ENCODE measurements at places on chromosomes 7 and 10. TPM values are rescaled to one million over a fixed set of nuclear protein-coding genes. Genes with fewer than 3 reads are reported as not detected.

- DNase-seq: no peak
Observed at GRCh38 chr7:4836206-4836661, 25.6 kb downstream of the PAPOLB start.

GRCh38 chr7:139656387-139656786 lies 121.4 kb downstream of the HIPK2 start:
- DNase-seq: no peak

Gene MKX
- 7.7 TPM for polyA plus RNA-seq

DNA sequence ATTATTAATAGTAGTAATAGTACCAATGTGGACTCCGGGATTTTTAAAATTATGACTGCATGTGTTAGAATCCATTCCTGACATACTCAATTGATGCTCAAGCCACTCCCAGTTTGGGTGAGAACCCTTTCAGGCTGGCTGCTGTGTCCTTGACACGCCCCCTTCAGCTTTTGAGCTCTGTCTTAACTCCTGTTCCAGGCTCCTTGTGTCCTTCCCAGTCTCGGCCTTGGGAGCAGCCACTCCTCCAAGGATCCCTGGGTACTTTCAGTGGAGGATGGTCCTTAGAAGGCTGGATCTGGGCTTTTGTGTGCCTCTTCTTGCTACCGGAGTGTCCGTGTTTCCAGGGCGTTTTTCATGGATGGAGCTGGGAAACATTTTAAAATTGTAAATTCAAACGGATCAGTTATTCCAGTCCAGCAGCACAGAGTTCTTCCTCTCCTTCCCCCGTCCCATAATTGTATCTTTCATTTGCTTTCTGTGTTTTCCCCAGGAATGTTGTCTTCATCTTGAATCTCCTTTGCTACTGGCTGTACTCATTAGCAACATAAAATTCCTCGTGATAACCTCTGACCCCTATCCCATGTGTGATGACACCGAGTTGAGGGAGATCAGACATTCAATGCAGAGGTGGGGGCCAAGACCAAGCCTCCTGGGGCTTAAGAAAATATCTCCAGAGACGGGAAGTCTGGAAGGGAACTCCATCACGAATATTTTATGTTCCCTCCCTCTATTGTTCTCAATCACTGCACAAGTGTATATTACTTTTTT lies 40.0 kb upstream of the PFKFB3 start:
- DNase-seq: no peak

GRCh38 chr7:140260352-140261104 lies 83.7 kb upstream of the KDM7A start:
- DNase-seq: no peak

- DNase-seq: no peak
Observed at GRCh38 chr7:143978585-143978984, 21.5 kb upstream of the OR6B1 start.

DNA sequence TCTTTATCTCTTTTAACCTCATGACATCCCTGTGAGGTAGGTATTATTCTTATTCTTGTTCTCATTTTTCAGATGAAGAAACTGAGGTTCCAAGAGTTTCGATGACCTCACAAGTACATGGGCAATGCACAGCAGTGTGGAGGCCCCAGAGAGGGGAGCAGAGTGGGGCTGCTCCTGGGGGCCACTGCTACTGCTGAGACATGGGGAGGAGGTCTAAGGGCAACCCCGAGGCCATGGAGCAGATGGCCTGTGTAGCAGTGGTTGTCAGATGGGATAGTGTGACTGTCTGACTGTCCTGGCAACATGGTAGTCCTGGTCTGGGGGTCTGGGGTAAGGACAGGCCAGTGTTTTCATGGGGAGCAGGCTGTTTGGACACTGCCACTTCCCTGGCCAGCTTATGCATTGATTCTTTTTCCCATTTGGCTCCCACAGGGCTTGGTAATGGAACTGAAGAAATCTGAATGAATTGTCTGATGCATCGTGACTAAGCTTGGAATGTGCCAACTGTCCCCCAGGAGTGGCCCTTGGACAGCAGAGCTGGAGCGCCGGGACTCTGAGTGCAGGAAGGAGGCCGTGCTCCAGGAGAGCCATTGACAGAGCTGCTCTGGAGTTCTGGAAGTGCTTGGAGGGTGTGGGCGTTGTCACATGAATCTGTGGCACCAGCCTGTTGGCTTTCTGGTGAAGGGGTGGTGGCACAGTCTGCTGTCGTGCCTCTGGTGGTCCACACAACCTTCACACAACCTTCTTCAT lies 40.9 kb downstream of the ADRA2A start:
- no peak for DNase-seq

GRCh38 chr10:35005868-35006267 lies 84.3 kb downstream of the CUL2 start:
- no peak for DNase-seq

- no peak for DNase-seq
Observed at GRCh38 chr10:90847436-90847835, 10.4 kb downstream of the HTR7 start.
